SK-N-SH (cell line): ENCODE measurements at places on chromosomes 4 and X.

DNA sequence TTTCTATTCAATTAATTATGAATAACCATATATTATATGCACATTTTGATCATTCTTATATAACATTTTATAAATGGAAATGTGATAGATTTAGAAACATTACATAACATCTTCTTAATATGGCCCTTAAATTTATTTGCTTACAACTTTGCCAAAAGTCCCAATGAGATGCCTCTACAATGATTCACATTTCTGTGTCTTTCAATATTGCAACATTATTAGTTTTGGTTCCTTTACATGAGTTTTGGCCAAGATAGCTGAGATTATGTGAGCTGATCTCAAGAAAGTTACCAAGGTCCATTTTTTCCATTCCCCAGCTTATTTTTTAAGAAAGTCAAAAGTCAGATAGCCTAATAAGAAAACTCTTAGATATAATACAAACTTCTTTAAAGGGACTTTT is 361.2 kb downstream of the PCDH7 start:
- DNase-seq, result no peak

GRCh38 chr4:186758929-186759682 is 35.5 kb upstream of the FAT1 start:
- DNase-seq, result no peak

GRCh38 chr4:122015203-122015602 is 63.3 kb upstream of the TRPC3 start:
- DNase-seq, result no peak

- DNase-seq, result no peak
These were observed 152.5 kb upstream of the TLL1 start for GRCh38 chr4:165720411-165721082.

GRCh38 chrX:19629541-19629940 is 114.2 kb upstream of the MAP3K15 start:
- peak; percentile 10 for DNase-seq

DNA sequence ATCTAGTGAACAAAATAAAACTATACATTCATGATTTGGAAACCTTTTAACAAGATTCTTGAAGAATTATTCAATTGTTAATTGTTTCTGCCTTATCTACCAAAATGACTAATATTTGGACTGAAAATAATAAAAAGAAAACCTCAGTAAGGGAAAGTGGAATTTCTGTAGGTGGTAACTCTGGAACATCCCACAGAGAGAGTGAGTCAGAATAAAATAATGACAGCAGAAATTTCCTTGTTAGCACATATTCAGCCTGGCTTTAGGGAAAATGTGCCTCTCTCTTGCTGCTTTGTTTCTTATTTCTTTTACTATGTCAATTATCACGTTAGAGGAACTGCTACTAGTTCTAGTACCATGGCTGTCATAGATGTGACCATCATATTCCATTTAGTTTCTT is 421.5 kb upstream of the GNPDA2 start:
- DNase-seq, result no peak

- no peak for DNase-seq
These were observed 50.9 kb upstream of the ADRA2C start for GRCh38 chr4:3715061-3715854.

GRCh38 chrX:1529328-1529727 is 7.7 kb downstream of the P2RY8 start:
- DNase-seq, result no peak

- DNase-seq, result no peak
These were observed 116.4 kb downstream of the ZNF827 start for GRCh38 chr4:145822181-145822580.

GRCh38 chr4:135966936-135967335 is 1565.4 kb downstream of the PCDH18 start:
- DNase-seq, result no peak

DNA sequence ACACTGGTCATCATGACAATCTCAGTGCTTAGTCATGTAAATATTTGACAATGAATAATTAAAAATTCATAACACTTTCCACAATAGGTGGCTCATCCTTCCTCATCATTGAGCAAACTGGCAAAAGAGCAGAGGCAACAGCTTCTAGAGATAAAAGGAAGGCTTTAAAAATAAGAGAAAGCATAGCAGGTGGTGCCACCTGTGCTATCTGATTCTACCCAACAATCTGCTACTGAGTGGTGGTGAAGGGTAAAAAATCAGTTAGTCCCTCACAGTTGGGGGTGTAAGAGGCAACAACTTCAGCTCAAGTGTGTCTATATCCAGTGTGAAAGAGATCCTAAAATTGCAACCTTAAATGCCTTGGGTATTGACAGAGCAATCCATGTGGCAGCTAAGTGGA is 280.1 kb upstream of the PPARGC1A start:
- no peak for DNase-seq

GRCh38 chr4:4613641-4614286 is 71.9 kb upstream of the STX18 start:
- no peak for DNase-seq

GRCh38 chr4:21952549-21952948 is 4.0 kb upstream of the KCNIP4 start:
- DNase-seq, result no peak

DNA sequence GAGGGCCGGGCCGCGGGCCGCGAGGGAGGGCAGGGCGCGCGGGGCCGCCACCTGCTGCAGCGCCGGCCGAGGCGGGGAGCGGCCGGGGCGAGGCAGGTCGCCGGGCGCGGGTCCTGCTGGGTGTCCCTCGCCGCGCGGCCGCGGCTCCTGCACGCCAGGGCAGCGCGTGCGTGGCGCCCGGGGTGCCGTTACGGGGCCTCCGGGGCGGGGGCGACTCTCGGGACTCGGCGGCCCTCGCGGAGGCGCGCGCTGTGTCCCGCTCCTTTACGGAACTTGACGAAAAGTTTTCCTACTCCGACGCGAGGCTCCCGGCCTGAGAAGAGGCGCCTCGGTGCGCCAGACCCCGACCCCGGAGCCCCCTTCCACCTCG is 329 bp downstream of the TBC1D14 start:
- no peak for DNase-seq

GRCh38 chr4:183173580-183174526 is 74.8 kb downstream of the WWC2 start:
- DNase-seq, result no peak

GRCh38 chr4:166259081-166259480 is 386.0 kb downstream of the TLL1 start:
- no peak for DNase-seq

DNA sequence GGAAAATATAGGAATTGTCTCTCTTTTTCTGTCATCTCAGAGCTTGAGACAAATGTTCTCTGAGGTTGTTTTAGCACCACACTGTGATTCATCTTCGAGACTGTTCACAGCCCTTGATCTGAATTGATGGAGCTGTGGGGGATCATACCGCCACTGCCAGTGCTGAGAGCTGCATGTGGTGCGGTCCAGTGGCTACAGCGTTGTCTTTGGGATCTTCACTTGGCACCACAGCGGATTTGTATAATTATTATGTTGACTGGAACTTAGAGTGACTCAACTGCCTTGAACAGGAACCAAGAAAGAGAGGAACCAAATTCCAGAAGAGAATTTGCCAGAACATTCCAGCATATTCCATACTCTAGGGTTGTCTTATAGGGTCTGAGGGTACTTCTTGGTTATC is 29.1 kb downstream of the TBL1X start:
- DNase-seq, result no peak

DNA sequence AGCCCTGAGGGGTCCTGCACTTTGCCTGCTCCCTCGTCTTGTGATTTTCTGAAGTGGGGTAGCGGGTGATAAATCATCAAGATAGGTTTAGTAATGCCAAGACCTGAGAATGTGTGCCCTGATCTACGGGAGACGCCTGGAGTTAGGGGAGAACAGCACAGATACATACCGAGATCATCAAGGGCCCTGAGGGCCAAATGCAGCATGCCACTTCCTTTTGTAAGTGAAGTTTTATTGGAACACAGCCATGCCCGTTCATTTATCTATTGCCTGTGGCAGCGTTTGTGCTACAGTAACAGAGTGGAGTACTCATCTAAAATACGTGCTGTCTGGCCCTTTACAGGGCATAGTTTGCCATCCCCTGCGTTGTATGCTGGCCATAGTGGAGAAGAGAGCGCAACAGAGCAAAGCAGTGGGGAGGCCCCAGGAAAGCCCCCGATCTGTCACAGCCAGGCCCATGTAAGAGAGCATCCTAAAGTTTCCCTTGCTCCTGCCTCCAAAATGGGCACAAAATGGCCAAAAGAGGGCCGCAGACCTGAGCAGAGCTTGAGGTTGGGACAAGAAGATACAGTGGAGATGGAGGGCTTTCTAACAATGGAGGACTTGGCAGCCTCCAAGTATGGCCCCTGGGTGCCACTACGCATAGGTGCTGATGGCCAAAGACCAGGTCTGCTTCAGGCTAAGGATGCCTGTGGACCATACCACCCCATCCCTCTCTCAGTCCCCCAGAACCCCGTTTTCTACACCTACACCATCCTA is 167.0 kb downstream of the SMIM20 start:
- DNase-seq, result no peak

- DNase-seq, result no peak
These were observed 70.6 kb downstream of the ARSJ start for GRCh38 chr4:113908829-113909228.

- DNase-seq, result no peak
These were observed 239.7 kb downstream of the QDPR start for GRCh38 chr4:17272154-17272553.

GRCh38 chr4:144709159-144709558 is 63.2 kb downstream of the HHIP start:
- DNase-seq, result no peak

DNA sequence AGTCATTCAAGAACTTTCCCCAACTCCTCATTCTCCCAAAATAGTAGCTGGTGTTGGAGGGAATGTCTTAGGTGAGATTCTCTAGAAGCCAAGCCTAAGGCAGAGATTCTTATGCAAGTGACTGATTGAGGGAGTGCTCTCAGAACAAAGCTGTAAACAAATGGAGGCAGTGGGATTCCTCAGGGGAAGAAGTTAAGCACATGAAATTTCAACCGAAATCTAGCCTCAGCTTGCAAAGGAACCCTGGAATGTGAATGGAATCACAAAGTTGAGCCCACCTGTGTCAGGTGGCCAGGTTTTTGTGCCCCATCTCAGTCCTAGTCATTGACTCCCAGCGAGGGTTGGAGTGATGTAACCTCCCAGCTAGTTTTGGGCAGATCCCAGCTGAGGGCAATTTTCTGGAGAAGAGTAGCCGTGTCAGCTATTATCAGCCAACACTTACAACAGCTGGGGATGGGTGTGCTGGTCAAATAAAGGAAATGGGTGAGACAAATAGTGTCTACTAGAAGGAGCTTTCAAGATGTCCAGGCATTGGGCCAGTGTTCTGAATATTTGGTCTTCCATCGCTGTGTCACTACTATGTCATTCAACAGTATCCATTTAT is 29.7 kb upstream of the FGF2 start:
- DNase-seq, result no peak

DNA sequence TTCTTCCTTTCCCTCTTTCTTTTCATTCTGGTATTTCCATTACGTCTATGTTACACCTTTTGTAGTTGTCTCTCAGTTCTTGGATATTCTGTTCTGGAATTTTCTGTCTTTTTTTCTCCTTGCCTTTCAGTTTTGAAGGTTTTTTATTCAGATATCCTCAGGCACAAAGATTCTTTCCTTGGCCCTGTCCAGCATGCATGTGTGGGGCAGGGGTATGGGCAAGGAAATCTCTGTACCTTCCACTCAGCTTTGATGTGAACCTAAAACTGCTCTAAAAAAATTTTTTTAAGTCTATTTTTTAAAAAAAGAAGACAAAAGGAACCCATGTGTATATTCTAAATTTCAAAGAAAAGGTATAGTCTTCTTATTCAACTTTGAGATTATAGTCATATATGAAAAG is 180.5 kb downstream of the SOWAHB start:
- DNase-seq, result no peak

DNA sequence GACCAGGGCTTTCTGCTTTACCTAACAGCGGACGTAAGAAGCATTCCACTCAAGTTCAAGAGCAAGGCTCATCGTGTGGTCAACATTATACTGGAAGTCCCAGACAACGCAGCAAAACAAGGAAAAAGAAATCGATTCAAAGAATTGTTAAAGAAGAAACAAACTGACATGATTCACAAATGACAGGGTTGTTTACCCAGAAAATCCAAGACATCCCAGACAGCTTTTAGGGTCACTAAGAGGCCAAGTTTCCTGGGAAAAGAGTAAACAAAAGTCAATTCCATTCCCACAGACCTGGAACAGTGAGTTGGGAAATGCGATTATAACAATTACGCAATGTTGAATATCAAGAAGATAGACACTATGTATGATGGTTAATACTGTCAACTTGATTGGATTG is 21.5 kb upstream of the HTRA3 start:
- DNase-seq, result no peak

DNA sequence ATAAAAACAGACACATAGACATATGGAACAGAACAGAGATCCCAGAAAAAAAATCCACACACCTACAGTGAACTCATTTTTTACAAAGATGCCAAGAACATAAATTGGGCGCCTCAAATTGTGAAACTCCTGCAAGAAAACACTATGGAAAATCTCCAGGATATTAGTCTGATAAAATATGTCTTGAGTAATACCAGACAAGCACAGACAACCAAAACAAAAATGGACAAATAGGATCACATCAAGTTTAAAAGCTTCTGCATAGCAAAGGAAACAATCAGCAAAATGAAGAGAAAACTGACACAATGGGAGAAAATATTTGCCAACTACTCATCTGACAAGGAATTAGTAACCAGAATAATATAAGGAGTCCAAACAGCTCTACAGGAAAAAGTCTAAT is 337.3 kb upstream of the DIPK2B start:
- no peak for DNase-seq

GRCh38 chrX:50707405-50707804 is 106.6 kb downstream of the SHROOM4 start:
- DNase-seq, result no peak

- DNase-seq, result peak; percentile 50
These were observed 73.1 kb downstream of the WFS1 start for GRCh38 chr4:6342530-6343293.

GRCh38 chr4:102441978-102442911 is 58.9 kb upstream of the NFKB1 start:
- DNase-seq, result no peak

- no peak for DNase-seq
These were observed 193.0 kb downstream of the PDGFC start for GRCh38 chr4:156778606-156779005.

- no peak for DNase-seq
These were observed 239.6 kb upstream of the VCX start for GRCh38 chrX:7603387-7603786.

GRCh38 chrX:281166-281999 is at the start of gene PLCXD1:
Gene PLCXD1, plus strand, starts transcription at chrX:281381. Its CDS starts 2,807 bp downstream, at chrX:284188.
- peak; percentile 84 for DNase-seq

- no peak for DNase-seq
These were observed 27.3 kb upstream of the RBBP7 start for GRCh38 chrX:16897445-16897844.

- DNase-seq, result peak; percentile 37
These were observed 11.3 kb upstream of the COX18 start for GRCh38 chr4:73080789-73081188.

- no peak for DNase-seq
These were observed 135.0 kb upstream of the SCML1 start for GRCh38 chrX:17602245-17602644.
